ENCODE measurements at places on chromosomes 5 and 9.

DNA sequence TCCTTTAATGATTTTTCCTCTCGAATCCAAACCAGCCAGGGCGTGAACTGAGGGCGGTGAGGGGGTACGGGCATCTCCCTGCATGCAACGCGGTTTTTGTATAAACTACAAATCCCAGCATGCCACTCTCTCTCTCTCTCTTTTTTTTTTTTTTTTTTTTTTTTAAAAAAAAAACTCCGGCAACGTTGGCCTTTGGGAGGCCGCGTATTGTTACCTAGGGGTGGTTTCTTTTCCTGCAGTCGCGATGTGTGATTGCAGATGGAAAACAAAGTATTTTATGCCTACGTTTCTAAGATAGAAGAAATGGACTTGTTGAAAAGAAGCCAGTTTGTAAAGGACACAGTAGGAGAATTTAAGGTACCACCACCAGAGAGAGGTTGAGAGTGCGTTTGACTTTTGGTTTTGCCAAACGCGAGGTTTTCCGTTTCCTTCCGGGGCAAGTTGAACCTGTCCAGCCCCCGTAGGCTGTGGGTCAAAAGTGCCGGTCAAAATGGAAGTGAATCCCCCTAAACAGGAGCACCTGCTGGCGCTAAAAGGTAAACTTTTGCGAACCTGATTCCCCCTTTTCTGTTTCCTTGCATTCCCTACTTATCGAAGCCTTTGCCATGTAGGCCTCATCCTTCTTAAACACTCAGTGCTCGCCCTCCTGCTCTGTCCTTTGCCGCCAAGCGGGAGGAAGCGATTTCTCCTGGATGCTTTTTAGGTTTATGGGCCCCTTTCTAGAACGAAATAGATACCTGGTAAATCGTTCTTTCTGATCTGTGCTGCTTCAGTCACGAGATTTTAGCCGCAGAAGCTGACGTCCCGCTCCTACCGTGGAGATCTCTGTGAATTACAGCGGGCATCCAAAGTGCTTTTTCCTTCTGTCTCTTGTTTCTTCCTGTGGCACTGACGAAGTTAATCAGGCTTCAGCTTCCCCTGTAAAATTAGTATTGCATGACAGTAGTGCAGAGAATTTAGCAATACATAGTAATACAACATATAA lies at the start of the genes SHLD3 and TRAPPC13:
Gene SHLD3, plus strand, starts transcription at position 457 of the 985 bp plus-strand sequence. CDS start 4,561 bp downstream, outside the sequence.
Gene TRAPPC13, plus strand, starts transcription at position 457 of the 985 bp plus-strand sequence. Its CDS starts 34 bp downstream, at position 491.
- peak; percentile 88 for DNase-seq

- no peak for DNase-seq
Observed at GRCh38 chr5:137114529-137114928, 384.6 kb downstream of the SPOCK1 start.

DNA sequence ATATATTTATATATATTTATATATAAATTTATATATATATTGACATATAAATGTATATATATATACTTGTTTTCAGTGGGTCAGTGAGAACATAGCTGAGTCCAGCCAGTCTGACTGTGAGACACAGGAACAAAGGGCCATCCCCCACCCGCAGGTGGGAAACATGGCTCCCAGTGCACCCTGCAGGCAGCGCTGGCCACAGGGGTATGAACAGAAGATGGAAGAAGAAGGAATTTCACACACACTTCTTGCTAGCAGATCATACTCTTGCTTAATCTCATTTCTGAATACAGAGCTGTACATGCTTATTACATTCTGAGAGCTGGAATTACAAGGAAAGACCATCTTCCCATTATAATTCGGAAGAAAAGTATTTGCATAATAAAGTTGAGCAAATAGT lies 595.4 kb downstream of the IRX1 start:
- DNase-seq: no peak

DNA sequence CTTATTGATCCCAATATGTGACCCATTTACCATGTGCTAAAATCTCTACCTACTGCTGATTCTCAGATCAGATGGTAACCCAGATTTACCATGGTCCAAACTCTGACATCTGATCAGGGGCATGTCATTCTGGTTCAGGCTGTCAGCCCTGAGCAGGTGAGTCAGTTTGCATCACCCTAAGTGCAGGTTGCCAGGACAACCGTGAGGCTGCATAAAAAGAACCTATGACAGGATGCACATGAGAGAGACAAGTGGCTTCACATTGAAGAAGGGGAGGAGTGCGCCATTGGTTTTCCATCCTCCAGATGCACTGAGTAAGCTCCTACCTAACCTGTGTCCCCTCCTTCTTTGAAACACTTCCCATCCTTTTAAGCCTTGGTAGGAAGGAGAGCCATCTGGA lies 801 bp upstream of the PRSS3 start:
- DNase-seq: no peak

DNA sequence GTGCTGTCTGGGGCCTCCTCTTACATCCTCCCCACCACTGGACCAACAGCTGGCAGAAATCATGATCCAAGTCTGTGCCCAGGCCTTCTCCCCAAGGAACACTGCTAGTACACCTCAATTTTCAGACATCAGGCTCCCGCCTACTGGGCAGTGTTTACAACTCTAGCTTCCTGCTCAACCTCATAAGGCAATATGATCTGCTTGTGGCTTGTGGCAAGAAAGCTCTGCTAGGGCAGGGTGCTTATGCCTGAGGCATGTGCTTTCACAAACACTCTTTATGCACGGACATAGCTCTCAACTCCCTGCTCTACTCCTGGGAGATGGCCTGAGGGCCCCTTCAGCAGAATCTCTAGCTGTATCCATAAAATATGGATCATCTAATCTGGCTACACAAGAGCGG lies 32.5 kb downstream of the SH3TC2 start:
- DNase-seq: no peak

DNA sequence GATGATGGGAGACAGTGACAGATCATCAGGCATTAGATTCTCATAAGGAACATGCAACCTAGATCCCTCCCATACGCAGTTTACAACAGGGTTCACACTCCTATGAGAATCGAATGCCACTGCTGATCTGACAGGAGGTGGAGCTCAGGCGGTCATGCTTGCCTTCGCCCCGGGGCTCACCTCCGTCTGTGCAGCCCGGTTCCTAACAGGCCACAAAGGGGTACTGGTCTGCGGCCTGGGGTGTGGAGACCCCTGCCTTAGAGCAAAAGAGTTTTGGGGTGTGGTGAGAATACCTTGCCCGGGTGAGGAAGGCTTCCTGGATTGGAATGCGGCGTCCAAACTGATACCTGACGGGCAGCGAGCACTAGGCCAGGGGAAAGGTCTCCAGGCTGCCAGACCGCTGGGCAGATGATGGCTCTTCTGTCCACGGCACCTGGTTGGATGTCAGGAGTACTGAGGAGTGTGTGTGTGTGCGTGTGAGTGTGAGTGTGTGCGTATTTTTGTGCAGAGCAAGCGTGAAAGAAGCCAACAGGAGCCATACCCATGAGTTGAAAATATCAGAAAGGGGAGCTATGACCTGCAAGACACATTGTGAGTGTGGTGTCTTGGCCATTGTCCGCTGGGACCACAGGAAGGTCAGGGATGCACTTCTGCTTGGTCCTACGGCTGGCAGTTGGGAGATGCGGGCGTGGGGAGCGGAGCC lies 55.4 kb downstream of the ACER2 start:
- no peak for DNase-seq

GRCh38 chr9:127121628-127122175 lies 733 bp downstream of the ANGPTL2 start:
- no peak for DNase-seq

DNA sequence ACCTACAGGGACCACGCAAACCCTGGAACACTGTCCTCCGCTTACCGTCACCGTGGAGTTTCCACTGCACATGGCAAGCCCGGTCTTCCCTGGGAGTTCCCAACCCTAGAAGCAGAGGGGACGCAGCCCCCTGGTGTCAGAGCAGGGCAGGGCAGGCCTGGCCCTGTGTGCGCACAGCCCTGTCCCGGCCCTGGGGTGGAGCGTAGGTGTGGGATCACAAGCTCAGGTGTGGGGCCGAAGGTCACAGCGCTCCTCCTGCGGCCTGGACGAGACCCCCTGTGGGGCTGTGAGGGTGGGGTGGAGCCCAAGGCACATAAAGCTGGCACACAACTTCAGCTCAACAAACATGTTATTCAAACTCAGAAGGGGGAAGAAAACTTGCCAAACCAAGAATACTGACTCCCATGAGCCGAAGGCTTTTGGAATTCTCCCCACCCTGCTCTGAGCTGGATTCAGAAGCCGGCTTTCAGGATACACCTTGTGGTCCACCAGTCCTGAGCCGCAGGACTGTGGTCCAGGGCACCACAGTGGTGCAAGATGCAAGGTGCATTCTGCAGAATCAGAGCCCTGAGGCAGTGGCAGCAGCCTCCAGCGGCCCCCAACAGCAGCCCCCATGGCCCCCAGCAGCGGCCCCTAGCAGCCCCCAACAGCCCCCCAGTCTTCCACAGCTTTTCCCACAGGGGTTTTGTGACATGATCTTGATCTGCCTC lies 11.8 kb upstream of the EXOC3 start:
- peak; percentile 24 for DNase-seq

DNA sequence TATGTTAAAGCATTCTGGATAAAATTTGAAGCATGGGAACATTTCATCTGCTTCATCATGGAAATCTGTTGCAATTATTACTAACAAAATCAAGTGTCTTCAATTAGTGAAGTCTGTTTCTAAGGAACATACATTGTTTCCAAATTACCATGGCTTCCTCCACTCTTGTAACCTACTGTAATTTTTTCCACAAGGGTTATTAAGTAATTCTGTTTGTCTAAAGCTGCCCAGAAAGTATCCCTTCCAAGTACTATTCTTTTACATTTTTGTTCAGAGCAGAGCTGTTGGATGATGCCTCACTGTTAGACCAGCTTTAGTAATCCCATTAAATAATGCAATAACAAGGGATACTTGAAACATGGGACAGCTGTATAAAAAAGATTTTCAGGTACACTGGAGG lies 483.5 kb upstream of the CD180 start:
- DNase-seq: no peak

GRCh38 chr9:87063871-87064270 lies 116.6 kb upstream of the GAS1 start:
- no peak for DNase-seq

GRCh38 chr5:180315762-180316212 lies 23.9 kb upstream of the MAPK9 start:
- peak; percentile 51 for DNase-seq

DNA sequence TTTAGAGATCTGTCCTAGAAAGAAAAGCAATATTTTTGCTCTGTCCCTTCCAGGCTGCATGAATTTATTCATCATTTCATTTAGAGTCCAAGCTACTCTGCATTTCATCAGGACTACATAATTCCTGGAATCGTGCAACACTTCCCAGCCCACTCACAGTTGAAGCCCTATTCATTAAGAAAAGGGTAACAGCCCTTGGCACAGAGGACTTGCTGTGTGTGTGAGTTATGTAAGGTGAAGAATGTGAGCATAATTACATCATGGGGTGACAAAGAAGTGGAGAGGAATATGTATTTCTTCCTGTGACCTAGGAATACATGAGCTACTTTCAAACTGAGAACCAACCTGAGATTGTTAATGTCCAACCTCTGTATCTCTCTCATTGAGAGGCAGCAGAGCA lies 317.4 kb downstream of the ARHGEF28 start:
- DNase-seq: no peak

DNA sequence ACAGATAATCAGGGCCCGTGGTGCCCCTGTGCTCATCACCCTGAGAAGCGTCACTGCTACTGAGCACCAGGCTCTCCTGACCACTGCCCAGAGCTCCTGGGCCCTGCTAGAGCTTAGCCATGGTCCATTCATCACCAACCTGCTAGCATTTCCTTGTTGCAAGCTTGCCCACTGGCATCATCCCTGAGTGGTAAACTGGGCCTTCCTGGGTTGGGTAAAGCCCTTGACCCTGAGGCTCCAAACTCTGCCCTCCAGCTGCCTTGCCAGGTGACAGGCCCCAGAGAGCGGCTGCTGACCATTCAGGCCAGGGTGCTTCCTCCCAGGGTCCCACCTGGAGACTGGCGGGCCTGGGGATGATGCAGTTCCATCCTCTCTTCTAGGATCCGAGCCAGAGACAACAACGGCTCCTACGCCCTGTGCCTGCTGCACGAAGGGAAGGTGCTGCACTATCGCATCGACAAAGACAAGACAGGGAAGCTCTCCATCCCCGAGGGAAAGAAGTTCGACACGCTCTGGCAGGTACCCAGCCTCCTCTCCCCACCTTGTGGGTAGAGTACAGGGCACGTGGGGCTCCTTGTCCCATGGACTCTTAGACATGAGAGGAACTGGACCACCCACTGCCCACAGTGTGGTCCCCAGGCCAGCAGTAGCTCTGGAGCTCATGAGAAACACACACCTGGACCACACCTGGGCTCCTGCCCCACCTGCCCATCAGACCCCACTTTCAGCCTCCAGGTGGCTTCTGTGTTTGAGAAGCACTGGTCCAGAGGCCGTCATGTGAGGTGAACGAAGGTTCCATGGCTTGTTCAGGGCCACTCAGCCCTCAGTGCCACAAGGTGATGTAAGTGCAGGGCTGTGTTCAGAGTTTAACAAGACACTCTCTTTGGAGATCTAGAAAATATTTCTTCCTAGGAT lies 60.5 kb downstream of the SYK start:
- no peak for DNase-seq

GRCh38 chr5:10145923-10146401 lies 103.7 kb downstream of the ATPSCKMT start:
- peak; percentile 32 for DNase-seq

DNA sequence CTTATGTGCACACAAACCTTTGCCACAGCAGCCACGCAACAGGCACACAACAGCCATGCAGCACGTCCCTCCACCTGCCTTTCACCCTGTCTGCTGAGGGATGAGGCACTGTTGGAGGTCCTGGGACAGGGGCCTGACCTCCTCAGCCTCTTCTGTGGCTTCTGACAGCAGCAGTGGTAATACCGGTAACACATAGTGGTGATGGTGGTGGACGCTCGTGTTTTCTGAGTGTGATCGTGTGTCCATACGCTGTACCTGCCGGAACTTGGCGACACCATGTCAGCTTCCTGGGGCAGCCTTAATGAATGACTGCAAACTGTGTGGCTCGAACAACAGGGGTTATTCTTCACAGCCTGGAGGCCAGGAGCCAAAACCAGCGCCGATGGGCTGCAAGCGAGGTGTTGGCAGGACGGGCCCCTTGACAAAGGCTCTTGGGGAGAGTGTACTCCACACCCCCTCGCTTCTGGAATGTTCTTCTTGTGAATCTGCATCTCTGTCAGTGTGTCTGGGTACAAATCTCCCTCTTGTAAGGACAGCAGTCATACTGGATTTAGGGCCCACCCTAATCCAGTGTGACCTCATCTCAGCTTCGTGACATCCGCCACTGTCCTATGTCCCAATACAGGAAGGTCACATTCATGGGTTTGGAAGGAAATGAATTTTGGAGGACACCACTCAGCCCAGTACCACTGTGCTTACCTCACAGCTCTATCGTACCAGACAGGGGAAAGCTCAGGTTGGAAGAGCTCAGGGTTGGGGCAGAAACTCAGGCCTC lies 55.3 kb upstream of the EXOC3 start:
- DNase-seq: no peak

GRCh38 chr9:71816916-71817451 lies 48.7 kb upstream of the CEMIP2 start:
- DNase-seq: no peak

DNA sequence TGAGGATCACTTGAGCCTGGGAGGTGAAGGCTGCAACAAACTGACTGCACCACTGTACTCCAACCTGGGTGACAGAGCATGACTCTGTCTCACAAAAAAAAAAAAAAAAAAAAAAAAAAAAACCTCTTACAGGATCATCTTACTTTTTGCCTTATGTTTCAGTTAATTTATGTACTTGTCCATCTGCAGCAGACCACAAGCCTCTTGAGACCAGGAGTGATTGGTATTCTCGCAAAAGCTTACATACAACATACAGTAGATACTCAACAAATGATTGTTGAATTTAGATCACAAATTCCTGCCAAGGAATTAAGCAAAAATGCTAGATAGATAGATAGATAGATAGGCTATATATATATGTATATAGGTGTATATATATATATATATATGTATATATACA lies 12.4 kb downstream of the CEMIP2 start:
- no peak for DNase-seq

- DNase-seq: no peak
Observed at GRCh38 chr9:16718296-16718695, 152.2 kb downstream of the BNC2 start.

Measured in AML-193 (cell line).